ENCODE measurements at places on chromosomes 1 and 21. TPM values are rescaled to one million over a fixed set of nuclear protein-coding genes. Genes with fewer than 3 reads are reported as not detected.
A peak's percentile ranks its signal among the peaks of the same experiment; 100 is the strongest.

Gene CCDC30
- total RNA-seq: 13.5 TPM

DNA sequence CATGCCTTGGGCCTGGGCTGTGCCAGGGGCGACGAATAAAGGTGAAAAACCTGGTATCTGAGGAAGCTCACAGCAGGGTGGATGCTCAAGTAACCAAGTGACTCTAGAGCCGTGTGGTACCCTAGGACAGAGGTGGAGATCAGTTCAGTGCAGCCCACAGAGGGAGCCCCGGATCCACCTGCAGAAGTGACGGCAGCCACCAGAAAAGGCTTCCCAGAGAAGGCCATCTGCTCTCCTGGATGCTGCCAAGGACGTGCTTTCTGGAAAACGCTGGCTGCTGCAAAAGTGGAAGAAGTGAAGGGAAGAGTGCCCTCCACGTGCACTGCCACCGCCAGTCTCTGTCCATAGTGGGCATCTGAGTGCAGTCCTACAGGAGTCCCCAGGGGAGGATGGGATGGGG, 27.7 kb downstream of the TMCO4 start:
- no peak overlapping the region for H3K27ac ChIP-seq
- no peak for DNase-seq

DNA sequence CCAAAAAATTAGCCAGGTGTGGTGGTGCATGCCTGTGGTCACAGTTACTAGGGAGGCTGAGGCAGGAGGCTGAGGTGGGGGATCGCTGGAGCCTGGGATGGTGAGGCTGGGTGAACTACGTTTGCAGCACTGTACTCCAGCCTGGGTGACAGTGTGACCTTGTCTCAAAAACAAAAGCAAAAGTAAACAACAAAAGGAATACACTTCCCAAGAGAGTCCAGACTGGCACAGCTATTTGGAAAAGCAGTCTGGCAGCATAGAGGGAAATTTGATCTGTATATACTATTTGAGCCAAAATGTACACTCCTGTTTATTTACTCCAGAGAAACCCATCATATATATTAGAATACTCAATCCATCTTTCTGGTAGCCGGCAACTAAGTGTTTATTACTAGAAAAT, 107.0 kb upstream of the HMCN1 start:
- H3K27me3 ChIP-seq: no peaks in the 10 kb centered on the region
- peak; percentile 18 for DNase-seq
- no peaks in the 10 kb centered on the region for H3K36me3 ChIP-seq
- H3K4me1 ChIP-seq: no peaks in the 10 kb centered on the region

GRCh38 chr1:4772294-4773010, 118.0 kb downstream of the AJAP1 start:
- no peaks in the 10 kb centered on the region for H3K27me3 ChIP-seq
- DNase-seq: peak; percentile 10
- H3K4me1 ChIP-seq: no peaks in the 10 kb centered on the region
- no peaks in the 10 kb centered on the region for H3K36me3 ChIP-seq

Gene NHLH2
- total RNA-seq: not detected

DNA sequence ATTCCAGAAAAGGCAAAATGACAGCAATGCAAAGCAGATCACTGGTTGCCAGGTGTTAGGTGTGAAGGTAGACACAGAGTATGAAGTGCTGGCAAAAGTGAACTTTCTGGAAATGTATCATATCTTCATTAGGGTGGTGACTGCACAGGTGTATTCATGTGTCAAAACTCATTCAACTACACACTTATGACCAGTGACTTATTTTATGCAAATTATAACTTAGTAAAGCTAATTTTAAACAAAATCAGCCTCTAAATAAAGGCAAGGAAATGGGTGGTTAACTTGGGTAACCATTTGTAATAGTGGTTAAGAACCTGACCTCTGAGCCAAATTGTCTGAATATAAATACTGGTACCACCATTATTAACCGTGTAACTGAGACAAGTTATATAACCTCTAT, 7.4 kb downstream of the COP1 start:
- no peak for DNase-seq
- no peak overlapping the region for H3K4me3 ChIP-seq
- no peak overlapping the region for H3K27ac ChIP-seq
- no peaks in the 10 kb centered on the region for H3K27me3 ChIP-seq
- no peaks in the 10 kb centered on the region for H3K36me3 ChIP-seq

DNA sequence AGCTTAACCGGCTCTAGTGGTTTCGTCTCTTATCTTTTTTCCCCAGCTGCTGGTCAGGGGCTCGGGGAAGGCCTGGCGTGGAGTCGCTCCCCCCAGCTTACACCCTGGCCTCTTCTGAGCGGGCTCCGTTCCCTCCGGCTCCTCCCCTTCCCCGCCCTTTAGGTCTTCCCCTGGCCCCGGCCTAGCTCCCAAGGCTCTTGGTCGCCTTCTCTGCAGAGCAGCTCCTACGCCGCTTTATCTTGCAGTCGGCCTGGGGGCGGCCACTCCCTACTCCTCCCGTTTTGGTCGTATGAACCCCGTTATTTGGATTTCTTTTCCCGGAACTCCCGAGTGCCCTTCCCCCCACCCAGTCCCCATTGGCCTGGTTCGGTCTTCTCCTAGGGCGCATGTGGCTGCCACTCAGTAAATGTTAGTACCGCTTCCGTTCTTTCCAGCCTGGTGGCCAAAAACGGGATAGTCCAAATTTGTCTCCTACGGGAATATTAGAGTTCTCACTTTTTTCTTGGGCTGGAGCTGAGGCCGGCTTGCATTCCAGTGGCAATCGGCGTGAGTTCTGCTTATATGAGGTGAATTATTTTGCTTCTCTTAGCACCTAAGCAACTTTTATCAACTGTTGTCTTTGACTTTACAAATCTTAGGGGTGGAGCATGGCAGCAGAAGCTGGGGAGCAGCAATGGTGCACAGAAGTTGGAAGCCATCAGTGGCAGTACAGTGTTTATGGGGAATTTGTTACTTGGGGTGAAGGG, 467 bp downstream of the THRAP3 start:
- peak overlapping the region; percentile 73 for H3K4me3 ChIP-seq
- peak; percentile 89 for DNase-seq
- H3K4me1 ChIP-seq: peaks cover 26% of the 10 kb centered on the region
- no peaks in the 10 kb centered on the region for H3K27me3 ChIP-seq
- H3K36me3 ChIP-seq: peaks cover 2% of the 10 kb centered on the region
- H3K27ac ChIP-seq: peak overlapping the region; percentile 95

DNA sequence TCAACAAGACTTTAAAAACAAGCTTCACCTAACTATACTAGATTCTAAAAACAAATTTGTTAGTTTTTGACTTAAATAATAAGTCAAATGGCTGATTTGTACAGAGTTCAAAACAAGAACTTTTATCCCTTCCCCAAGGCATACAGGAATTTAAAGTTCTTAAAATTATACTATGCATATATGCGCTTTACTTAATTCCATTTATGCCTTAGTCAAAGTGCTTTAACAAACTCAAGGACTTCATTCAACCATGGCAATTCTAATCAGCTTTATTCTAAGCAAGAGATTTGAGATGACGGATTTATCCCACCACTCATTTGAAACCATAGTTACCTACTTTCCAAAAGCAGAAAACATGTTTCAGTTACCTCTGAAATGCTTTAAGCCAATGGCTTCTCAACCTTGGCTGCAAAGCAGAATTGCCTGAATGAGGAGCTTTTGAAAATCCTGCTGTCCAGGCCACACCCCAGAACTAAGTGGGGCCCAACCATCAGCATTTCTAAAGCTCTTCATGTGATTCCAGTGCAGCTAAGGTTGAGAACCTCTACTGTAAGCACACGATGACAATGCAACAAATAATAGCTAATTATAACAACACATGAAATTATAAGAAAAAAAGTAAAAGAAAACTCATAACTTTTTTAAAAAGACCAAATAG, 44.6 kb downstream of the TTLL7 start:
- H3K4me1 ChIP-seq: no peaks in the 10 kb centered on the region
- H3K4me3 ChIP-seq: no peak overlapping the region
- H3K27me3 ChIP-seq: no peaks in the 10 kb centered on the region
- H3K36me3 ChIP-seq: no peaks in the 10 kb centered on the region
- no peak for DNase-seq
- H3K27ac ChIP-seq: no peak overlapping the region

- H3K27me3 ChIP-seq: no peaks in the 10 kb centered on the region
- H3K4me3 ChIP-seq: no peak overlapping the region
- no peaks in the 10 kb centered on the region for H3K36me3 ChIP-seq
- DNase-seq: no peak
- no peaks in the 10 kb centered on the region for H3K4me1 ChIP-seq
Measured at GRCh38 chr1:82759035-82759434, 958.3 kb downstream of the ADGRL2 start.

Gene CCDC185
- total RNA-seq: not detected

Gene MATN1
- 0.15 TPM for total RNA-seq

Gene CD164L2
- 19.8 TPM for total RNA-seq

Gene A3GALT2
- 0.28 TPM for total RNA-seq

Gene CHI3L2
- 298 TPM for total RNA-seq

GRCh38 chr1:198829944-198830343, 191.1 kb downstream of the PTPRC start:
- H3K27ac ChIP-seq: no peak overlapping the region
- H3K36me3 ChIP-seq: no peaks in the 10 kb centered on the region
- no peaks in the 10 kb centered on the region for H3K4me1 ChIP-seq
- no peak overlapping the region for H3K4me3 ChIP-seq

- no peaks in the 10 kb centered on the region for H3K27me3 ChIP-seq
- H3K27ac ChIP-seq: peak overlapping the region; percentile 41
- no peak overlapping the region for H3K4me3 ChIP-seq
- H3K36me3 ChIP-seq: no peaks in the 10 kb centered on the region
Measured at GRCh38 chr1:58836408-58836807, 52.6 kb upstream of the JUN start.

DNA sequence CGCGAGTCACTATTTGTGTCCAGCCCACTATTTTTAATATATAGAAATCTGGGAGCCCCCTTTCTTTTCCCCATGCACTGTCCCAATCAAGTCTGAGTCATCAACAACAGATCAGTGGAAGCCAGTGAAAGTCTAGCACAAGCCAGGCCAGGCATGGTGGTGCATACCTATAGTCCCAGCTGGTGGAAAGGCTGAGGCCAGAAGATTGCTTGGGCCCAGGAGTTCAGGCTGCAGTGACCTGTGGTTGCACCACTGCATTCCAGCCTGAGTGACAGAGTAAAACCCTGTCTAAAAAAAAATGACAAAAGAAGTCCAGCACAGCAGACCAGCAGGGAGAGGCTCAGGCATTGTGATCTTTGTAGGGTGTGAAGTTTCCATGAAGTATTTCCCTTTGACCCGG, 9.0 kb upstream of the RPL5 start:
- H3K4me1 ChIP-seq: no peaks in the 10 kb centered on the region
- no peak overlapping the region for H3K4me3 ChIP-seq
- H3K36me3 ChIP-seq: no peaks in the 10 kb centered on the region
- H3K27ac ChIP-seq: no peak overlapping the region
- no peak for DNase-seq
- H3K27me3 ChIP-seq: no peaks in the 10 kb centered on the region

DNA sequence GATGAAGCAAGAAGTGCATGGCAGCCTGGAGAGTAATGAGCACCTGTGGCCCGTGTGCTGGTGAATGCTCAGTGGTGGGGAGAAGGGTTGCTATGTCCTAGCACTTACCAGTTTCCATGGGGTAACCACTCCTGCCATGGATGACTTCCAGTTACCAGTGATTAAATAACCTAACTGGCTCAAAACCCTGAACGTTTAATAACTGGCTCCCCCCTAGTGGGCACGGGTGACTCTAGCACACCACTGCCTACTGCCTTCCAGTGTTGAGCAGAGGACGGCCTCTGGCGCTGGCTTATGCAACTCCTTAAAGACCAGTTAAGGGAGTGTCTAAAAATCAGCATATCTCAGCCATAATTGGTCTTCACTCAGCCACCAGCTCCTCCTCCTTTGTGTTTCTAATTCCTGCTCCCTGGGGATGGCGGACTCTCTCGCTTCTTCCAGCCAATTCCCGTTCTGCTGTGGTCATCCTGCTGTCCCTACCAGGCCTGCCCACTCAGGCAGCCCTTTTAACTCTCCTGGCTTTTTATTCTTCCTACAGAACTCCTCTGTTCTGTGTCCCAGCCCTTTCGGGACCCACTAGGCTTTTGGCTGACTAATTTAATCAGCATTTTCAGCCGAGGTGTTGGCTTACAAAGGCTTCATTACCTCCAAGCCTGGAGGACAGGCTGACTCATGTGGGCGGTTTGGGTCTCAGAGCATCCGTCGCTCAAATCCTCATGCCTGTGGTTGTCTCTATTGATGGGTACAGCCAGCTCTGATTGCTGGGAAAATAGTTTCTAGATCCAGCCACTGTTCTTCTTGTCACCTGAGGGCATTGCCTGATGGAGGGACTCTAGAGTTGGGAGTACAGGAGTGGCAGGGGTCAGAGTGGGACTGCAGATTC, 332.4 kb downstream of the CAMTA1 start:
- H3K4me1 ChIP-seq: no peaks in the 10 kb centered on the region
- peak; percentile 70 for DNase-seq
- no peaks in the 10 kb centered on the region for H3K36me3 ChIP-seq
- H3K4me3 ChIP-seq: no peak overlapping the region
- H3K27ac ChIP-seq: no peak overlapping the region

- DNase-seq: no peak
- H3K36me3 ChIP-seq: no peaks in the 10 kb centered on the region
- no peak overlapping the region for H3K4me3 ChIP-seq
Measured at GRCh38 chr1:27632387-27633297, 2.3 kb downstream of the FGR start.

GRCh38 chr1:243801378-243801777, 48.7 kb downstream of the AKT3 start:
- no peak overlapping the region for H3K27ac ChIP-seq
- DNase-seq: no peak
- H3K4me1 ChIP-seq: no peaks in the 10 kb centered on the region
- no peak overlapping the region for H3K4me3 ChIP-seq
- no peaks in the 10 kb centered on the region for H3K27me3 ChIP-seq

DNA sequence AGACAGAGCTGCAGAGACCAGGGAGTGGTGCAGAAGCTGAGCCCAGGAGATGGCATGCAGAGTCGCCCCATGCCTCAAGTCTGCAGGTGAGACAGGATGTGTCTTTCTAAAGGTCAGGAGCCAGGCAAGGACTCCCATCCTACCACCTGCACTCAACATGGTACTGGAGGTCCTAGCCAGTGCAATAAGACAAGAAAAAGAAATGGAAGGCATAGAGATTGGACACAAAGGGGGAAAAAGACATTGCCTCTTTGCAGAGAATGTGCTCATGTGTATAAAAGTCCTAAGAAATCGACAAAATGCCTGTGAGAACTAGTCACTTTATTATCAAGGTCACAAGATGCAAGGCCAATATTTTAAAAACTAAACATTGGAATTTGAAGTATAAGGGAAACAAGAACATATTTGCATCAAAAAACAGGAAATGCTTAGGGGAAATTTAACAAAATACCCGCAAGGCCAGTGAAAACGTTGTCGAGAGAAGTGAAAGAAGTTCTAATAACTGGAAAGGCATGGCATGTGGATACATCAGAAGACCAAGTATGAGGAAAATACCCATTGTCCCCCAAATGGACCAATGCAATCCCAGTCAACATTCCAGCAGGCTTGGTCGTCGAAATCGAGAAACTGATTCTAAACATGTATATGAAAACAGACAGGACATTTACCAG, 13.2 kb upstream of the PRXL2B start:
- no peak for DNase-seq
- H3K27me3 ChIP-seq: no peaks in the 10 kb centered on the region
- H3K4me3 ChIP-seq: no peak overlapping the region
